Activated naive CD8-positive, alpha-beta T cell treated with anti-CD3 and anti-CD28 coated beads for 36 hours (primary cell): ENCODE measurements at places on chromosomes 5 and 9. TPM values are rescaled to one million over a fixed set of nuclear protein-coding genes. Genes with fewer than 3 reads are reported as not detected.

Gene GFM2
- total RNA-seq: 30.9 TPM

Gene PRRX2
- total RNA-seq: 0.76 TPM

Gene CDC20B
- total RNA-seq: not detected

Gene SLC34A1
- not detected for total RNA-seq

Gene TTC16
- total RNA-seq: 1.4 TPM

Gene AQP3
- total RNA-seq: 2.3 TPM

Gene C5orf63
- 8.2 TPM for total RNA-seq

Gene HSPB3
- not detected for total RNA-seq

Gene FBP1
- total RNA-seq: 0.82 TPM

Gene ITK
- 204 TPM for total RNA-seq
